ENCODE measurements at places on chromosomes 5 and 9.
A peak's percentile ranks its signal among the peaks of the same experiment; 100 is the strongest.

GRCh38 chr5:2757563-2758351 lies 6.3 kb upstream of the IRX2 start:
- no peak for DNase-seq

- no peak for DNase-seq
These were observed 166.0 kb upstream of the IRX2 start for GRCh38 chr5:2917524-2917923.

- DNase-seq, result no peak
These were observed 535.0 kb upstream of the CDH18 start for GRCh38 chr5:20522905-20523482.

GRCh38 chr5:141646026-141646425 lies 5.2 kb downstream of the FCHSD1 start:
- no peak for DNase-seq

DNA sequence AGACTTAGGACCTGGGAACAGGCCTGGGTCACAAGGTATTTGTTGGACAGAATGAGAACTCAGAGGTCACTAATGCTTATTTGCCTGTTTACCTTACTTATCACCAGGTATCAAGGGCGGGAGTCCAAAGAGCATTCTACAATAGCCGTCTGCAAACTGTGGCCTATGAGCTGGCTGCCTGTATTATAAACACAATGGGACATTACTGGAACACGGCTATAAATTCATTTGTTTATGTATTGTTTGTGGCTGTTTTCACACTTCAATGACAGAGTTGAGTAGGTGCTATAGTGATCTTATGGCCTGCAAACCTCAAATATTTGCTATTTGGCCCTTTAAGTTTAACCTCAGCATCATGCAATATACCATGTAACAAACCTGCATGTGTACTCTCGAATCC lies 76.6 kb upstream of the ASTN2 start:
- DNase-seq, result no peak

DNA sequence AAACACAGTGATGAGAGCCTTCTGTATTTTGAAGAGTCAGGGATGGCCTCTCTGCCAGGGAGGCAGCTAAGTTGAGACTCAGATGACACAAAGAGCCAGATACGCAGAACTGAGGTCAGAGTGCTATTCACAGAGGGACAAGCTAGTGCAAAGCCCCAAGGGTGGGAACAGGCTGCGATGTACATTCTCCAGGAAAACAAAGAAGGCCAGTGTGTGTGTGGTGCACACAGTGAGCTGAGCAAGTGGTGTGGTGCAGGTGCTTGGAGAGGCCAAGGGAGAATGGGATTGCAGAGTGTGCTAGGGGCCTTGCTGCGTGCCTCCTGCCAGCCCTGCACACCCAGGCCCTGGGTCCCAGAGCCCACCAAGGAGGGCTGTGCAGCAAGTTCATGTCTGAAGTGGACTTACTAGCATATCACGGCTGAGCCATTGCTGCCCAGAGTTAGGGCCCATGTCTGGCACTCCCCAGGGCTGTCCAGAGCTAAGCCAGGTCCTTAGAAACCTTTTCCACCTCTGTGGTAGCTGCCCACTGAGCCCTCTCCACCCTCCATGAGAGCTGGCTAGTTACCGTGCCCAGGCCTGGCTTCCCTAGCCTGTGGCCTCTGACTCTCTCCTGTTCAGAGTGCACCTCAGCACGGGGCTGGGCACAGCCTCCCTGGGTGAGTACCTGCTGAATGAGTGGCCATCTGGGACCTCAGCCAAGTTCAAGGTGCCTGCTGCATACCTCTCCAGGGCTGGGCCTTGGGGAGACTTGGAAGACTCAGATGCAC lies 9.3 kb downstream of the SLC25A48 start:
- DNase-seq, result no peak

GRCh38 chr9:35103660-35104191 lies 795 bp upstream of the STOML2 start:
- no peak for DNase-seq

DNA sequence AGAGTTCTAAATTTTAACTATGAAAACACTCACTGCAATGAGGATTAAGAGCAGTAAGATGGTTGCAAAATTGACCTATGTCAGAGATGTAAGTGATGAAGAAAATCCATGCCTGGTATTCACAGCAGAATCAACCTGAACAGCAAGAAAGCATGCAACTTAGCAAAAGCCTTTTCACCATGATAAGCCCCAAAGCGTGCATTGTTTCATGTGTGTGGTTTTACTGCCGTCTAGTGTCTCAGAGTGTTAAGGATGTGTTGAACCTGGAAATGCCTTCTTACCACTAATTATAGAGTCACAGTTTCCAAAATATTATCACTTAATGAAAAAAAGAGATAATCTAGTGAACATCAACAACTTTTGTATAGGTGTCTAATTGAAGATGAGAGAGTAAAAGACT lies 415.2 kb upstream of the TRPC7 start:
- DNase-seq, result no peak

GRCh38 chr5:165258197-165258771 lies 1752.9 kb downstream of the MAT2B start:
- DNase-seq, result no peak

DNA sequence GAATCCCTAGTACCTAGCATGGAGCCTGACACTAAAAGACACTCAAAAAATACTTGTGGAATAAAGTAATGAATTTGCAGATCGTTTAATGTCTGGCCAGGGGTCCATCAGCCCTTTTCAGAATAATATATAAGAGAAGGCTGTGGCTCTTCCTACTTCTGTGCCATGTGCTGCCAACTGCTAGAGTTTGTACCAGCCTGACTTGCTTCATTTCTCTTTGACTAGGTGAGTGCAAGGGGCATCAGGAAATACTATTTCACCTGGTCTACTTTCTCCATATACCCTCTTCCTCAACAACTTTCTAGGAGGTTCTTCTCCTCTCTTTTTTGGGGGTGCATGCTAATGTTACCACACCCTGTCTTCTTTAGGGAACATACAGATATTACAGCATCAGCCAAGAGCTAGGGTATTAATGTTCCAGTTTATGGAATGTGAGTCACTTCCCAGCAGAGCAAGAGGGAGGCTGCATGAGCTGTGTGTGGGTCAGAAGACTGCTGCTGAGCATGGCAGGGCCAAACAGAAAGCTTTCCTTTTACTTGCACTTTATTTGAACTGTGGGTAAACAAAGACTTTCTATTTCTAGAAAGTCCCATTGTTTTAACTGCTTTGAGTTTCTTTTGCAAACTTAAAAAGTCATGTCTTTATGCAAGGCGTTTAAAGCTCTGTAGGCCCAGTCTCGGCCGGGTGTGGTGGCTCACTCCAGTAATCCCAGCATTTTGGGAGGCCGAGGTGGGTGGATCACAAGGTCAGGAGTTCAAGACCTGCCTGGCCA lies 158.9 kb downstream of the ADAMTSL1 start:
- peak; percentile 84 for DNase-seq

GRCh38 chr5:9363449-9363848 lies 182.4 kb downstream of the SEMA5A start:
- no peak for DNase-seq

GRCh38 chr9:129259375-129259774 lies 81.3 kb upstream of the IER5L start:
- DNase-seq, result no peak

DNA sequence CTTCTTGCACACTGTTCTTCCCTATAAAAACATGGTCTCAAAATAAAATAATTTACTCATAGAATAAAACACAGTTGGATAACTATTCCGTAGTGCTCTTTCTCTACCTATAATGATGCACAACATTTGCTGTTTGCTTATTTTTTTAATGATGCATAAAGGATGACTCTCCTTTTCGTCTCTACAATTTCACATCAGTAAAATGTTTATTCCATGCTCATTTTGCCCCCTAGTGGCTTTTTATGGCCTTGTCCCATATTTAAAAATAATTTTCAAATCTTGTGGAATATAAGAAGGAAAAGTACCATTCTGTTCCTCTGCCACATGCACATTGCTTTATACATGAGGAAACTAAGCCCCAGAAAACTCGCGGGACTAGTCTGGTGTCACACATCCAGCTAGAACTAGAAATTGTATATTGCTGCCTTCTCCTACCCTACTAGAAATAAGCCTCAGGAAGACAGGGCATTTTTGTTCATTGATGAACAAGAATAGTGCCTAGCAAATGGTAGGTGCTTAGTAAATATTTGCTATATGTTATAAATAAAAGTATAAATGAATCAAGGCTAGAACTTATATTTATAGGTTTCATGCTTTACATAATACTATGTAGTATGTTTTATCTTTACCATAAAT lies 12.7 kb downstream of the KCTD16 start:
- DNase-seq, result no peak

DNA sequence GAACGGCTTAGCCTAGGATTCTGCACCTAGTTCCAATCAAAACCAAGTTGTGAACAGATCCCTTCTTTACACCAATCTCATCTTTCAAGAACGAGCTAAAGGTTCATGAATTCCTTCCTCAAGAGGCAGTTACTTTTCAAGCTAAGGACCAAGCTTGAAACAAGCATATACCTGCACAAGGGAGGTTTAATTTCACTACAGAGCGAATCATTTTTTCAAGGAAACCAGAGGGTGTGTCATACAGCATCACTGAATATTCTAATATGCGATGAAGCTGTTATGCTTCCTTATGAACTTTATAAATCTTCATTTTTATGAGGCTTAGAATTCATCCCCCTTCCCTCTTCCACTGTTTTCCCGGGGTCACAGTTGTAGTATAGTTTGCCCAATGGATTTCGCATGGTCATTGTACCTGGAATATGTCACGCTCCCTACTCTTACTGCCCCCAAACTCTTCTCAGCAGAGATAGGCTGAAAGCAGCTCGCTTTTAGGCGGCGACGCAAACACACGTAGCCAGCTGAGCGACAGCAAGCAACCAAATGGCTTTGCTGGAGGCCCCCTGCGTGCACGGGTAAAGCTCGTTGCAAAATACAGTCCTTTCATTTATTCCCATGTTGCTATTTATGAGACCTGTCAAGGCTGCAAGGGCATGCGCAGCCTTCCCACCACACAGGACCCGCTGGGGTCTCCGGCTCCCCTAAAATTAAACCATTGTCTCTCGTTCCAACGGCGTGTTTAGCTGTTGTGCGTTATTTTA lies 832 bp downstream of the LMBRD2 start:
- no peak for DNase-seq

GRCh38 chr5:54520940-54521339 lies 3.4 kb downstream of the SNX18 start:
- no peak for DNase-seq

DNA sequence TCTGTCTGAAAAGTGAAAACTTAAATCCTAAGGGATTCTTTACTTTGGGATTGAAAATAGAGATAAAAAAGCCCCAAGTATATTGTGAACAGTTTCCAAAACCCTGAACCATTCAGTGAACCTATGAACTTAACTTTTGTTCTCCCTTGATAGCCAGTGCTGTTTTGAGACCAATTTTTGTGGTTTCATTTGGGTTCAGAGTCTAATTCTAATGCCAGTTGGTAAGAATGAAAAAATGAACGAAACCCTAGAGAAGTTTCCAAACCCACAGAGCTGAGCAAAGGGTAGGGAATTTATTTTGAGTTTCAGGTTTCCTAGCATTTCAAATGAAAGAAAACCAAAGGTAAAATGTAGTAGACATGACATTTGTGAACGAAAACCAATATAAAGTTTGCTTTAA lies 1366.8 kb downstream of the EFNA5 start:
- no peak for DNase-seq

DNA sequence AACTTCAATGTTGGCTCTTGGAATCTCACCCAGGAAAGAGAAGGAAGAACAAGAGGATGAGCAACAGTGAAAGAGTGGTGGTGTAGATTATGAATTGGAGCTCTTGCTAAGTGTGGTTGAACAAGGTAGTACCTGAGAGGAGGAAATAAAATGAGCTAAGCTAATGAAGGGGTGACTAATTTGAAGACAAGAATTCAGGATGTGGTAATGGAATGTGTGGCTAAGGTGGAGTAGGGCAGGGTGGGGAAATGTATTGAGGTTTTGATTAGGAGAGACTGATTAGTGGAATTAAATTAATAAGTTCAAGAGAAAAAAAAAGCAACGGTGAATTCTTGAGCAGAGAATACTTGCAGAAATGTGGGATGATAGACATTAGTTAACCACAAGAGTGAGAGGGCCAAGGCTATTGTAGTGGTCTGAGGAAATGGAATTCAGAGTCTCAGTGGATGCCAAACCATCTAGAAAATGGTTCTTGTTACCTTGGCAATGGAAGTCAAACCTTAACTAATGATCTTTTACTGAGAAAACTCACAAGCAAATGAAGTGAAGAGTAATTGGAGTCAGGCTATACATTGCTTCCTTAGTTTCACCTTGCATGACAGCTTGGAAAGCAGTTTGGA lies 648.3 kb upstream of the ZNF608 start:
- no peak for DNase-seq

DNA sequence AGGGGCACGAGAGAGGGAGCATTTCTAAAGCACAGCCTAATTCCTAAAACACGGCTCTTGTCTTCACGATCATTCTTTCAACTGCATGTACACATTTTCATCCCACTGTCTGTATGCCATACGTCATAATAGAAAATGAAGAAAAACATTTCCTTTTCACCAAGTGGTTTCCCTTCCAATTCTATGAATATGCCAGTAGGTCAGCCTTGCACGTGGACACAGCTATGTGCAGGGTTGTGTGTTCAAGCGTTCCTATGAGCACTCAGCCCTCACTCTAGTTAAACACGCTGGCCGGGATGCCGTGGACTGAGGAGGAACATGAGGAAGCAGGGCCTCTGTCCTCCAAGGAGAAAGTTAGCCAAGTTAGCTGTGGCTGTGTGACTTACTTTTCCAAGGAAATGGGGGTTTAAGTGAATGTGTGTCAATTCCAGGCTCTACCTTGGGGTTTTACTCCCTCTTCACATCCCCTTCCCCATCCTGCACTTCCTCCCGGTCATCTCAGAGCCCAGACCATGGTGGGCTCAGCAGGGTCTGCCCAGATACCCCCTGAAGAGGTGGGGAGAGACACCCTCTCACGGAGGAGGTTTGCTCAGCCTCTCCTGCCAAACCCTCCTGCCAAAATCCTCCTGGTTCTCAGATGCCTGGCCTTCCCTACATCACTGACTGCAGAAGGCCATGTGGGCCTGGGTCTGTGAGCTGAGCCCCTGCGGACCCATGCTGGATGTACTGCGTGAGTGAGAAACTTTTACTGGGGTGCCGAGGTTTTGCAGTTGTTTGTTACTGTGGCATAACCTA lies 230.6 kb downstream of the FSTL4 start:
- no peak for DNase-seq

- no peak for DNase-seq
These were observed 49.4 kb downstream of the MCTP1 start for GRCh38 chr5:95235439-95235982.

GRCh38 chr9:129105857-129106694 lies 4.5 kb downstream of the CRAT start:
- no peak for DNase-seq

DNA sequence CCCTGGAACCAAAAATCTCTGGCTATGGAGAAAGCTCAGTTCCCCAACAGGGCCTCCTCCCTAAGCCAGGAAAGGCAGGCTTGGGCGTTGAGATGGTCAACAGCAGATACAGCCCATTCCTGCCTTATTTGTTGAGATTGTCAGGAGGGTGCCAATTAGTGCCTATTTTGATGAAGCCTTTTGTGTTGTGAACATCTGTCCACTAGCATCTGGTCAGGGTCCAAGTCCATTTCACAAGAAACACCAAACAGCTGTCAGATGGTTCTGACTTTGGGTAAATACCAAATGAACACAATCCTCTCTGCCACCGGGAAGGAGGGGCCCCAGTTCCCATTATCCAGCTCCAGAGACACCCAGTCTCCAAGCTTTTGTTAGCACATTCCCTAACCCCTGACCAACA lies 19.9 kb downstream of the SEMA6A start:
- DNase-seq, result no peak
